Progenitor cell of endocrine pancreas (in vitro differentiated cells): ENCODE measurements at places on chromosomes 1 and 21. TPM values are rescaled to one million over a fixed set of nuclear protein-coding genes. Genes with fewer than 3 reads are reported as not detected.

GBP2 gene
- total RNA-seq: 0.10 TPM in 1 of 2 replicates, not detected in the other

DIPK1A gene
- 6.9 and 7.5 TPM in 2 replicates for total RNA-seq

DNA sequence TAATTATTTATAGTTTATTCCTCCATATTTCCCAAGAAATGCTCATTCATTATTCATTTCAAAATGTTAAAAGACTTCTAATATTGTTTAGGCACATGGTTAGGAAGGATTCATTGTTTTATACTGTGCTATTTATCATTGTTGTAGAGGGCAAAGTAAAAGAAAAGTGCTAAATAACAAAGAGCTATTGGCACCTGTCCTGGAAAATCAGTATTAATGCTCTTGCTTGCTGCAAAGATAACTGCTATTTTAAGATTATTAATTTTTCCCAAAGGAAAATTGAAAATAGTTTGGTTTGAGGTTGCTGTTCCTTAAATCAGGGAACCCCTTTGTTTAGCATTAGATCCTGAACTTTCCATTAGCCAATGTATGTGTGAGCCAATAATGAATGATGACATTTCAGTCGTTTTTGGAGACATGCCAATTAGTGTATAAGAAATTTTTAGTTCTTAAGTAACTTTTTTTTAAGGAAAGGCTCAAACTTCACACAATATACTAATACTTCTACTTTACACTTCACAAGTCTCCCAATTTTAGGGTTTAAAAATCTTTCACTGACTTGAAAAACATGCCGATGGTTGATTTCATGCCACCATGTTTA is 39.9 kb downstream of the EPB41 start:
- no peaks in the 10 kb centered on the region for H3K36me3 ChIP-seq
- H3K27ac ChIP-seq: no peak overlapping the region
- H3K27me3 ChIP-seq: no peaks in the 10 kb centered on the region
- peaks cover 6% of the 10 kb centered on the region for H3K4me1 ChIP-seq

DNA sequence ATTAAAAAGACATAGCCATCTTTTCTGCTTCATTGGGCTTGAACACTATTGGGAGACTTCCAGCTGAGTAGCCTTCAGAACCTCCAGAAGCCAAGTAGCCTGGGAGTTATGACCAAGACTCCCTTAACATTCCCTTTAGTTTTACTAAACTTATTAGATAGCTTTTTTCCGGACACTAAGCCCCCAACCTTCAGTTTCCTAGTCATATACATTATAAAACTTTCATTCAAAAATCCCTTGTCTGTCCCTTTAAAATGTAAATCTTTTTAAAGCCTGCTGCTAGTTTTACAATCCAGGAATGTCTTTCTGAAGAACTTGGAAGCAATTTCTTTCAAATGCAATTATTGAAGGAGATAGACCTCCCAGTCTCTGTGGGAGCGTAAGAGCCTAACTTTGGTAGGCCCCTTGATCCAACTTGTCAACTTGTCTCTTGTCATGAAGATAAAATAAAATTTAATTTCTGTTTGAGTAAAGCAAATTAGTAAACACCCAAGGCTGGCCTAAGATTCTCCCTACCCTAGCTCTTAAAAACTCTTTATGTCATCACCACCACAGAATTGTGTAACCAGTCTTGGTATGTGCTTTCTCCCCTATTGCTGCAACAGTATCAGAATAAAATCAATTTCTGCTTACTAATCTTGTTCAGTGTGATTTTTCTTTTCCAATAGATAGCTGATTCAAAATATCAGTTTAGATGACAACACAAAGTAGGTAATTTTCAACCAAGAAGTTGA is 796.2 kb downstream of the PLA2G4A start:
- H3K4me3 ChIP-seq: no peak overlapping the region
- no peak for DNase-seq
- no peak overlapping the region for H3K27ac ChIP-seq
- H3K27me3 ChIP-seq: no peaks in the 10 kb centered on the region
- no peaks in the 10 kb centered on the region for H3K36me3 ChIP-seq

DNA sequence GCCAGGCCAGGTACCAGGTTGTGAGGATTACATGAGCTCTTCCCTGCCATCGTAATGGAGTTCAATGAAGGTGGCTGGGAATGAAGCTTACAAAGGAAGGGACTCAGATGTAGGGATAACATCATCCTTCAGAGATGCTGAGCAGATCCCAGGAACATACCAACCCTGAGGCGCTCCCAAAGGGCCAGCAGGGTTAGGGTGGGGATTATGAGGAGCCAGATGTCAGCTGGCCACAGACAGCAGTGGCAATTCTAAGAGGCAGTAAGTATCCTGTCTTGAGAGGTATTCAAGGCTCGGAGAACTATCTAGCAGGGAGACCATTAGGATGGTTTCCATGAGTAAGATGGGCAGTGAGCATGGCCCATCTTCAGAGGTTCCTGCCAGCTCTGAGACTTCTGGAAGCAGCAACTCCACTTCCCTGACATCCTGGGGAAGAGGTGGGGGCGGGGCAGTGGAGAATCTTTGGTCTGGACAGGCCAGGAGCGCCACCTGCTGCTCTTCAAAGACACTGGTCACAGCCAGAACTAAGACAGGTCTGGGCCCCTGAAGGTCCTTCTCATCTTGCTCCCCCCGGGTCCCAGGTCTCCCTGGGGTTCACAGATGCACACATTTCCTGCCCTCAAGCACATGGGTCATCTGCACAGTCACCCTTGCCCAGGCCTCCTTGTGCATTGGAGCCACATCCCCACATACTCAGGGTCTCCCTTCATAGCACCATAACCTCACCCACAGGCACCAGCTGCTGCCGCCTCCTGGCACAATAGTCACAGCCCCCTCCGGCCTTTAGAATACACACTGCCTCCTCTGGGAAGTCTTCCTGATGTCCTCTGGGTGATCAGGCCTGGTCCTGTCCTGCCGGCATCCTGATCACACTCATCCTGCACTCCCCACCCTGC is 2.7 kb upstream of the SDC3 start:
- no peaks in the 10 kb centered on the region for H3K36me3 ChIP-seq
- DNase-seq: peak; percentile 63
- no peak overlapping the region for H3K27ac ChIP-seq
- H3K4me1 ChIP-seq: peaks cover 9% of the 10 kb centered on the region
- H3K27me3 ChIP-seq: peaks cover 19% of the 10 kb centered on the region
- no peak overlapping the region for H3K4me3 ChIP-seq

GRCh38 chr1:65319754-65320153 is 10.4 kb downstream of the DNAJC6 start:
- H3K27me3 ChIP-seq: no peaks in the 10 kb centered on the region
- H3K4me3 ChIP-seq: no peak overlapping the region
- no peaks in the 10 kb centered on the region for H3K4me1 ChIP-seq
- H3K27ac ChIP-seq: no peak overlapping the region
- no peaks in the 10 kb centered on the region for H3K36me3 ChIP-seq
- DNase-seq: no peak
